ENCODE measurements at places on chromosomes 4 and X. TPM values are rescaled to one million over a fixed set of nuclear protein-coding genes. Genes with fewer than 3 reads are reported as not detected.

MAGEC3 gene
- not detected for total RNA-seq

TMEM154 gene
- 23.6 TPM for total RNA-seq

TRAPPC2 gene
- 13.7 TPM for total RNA-seq

BANK1 gene
- 0.34 TPM for total RNA-seq

PRDM5 gene
- 15.0 TPM for total RNA-seq

CENPI gene
- total RNA-seq: 1.1 TPM

DOCK11 gene
- total RNA-seq: 0.36 TPM

SLC49A3 gene
- 0.34 TPM for total RNA-seq

All from nasal cavity respiratory epithelium epithelial cell of viscerocranial mucosa (primary cell).